Hepatocyte (in vitro differentiated cells): ENCODE measurements at places on chromosomes 1 and 21. TPM values are rescaled to one million over a fixed set of nuclear protein-coding genes. Genes with fewer than 3 reads are reported as not detected.

Gene MYCBP
- 14.7 and 20.5 TPM in 2 replicates for total RNA-seq

Gene C4BPA
- 17.2 and 23.5 TPM in 2 replicates for total RNA-seq

Gene STYXL2
- total RNA-seq = 0.07 and 0.20 TPM in 2 replicates

Gene CAMK2N1
- 38.5 and 41.7 TPM in 2 replicates for total RNA-seq

Gene TRPM2
- total RNA-seq = 0.24 and 0.50 TPM in 2 replicates

Gene RAVER2
- total RNA-seq = 28.6 and 30.5 TPM in 2 replicates
